ENCODE measurements at places on chromosomes 2 and 18.

- no peak for DNase-seq
These were observed 112.5 kb upstream of the OTX1 start for GRCh38 chr2:62938126-62938525.

GRCh38 chr2:20925265-20925889, 102.5 kb upstream of the LDAH start:
- DNase-seq = no peak

DNA sequence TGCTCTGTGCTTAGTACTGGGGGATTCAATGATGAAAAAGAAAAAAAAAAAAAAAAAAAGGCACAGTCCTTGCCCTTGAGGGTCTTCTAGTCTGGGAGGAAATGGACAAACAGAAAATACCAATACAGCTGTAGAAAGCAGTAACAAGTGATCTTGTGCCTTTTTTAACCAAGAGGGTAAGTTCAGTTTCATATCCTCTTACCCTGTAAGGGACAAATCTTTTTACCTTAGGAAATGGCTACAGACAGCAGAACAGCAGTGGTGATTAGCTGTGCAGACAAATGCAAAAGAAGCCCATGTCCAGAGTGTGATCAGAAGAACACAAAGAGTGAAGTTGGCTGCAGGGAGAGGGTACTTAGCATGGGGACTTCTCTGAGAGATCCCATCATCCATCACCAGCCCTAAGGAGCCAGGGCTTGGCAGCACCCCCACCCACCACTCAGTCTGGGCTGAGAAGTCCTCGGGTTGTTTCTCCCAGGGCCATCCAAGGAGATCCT, 102.9 kb downstream of the ALPK2 start:
- no peak for DNase-seq

GRCh38 chr18:11741505-11742145, 52.6 kb downstream of the GNAL start:
- no peak for DNase-seq

DNA sequence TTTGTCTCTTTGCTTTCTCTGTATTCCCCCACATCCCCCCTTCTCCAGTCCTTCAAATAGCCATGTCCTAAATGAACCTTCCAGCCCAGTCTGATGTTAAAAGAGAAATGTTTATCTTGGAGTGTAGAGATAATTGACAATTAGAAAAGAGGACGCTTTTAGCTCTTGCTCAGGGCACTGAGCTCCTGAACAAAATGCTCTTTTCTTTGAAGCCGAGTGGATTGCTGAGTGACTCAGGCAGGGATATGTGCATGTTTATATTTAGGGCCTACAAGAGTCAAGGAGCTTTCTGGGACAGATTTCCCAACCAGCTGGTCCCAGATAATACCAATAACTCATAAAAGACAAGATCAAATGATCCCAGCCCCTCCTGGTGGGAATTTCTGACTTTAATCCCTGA, 88.0 kb upstream of the SETBP1 start:
- DNase-seq = no peak

GRCh38 chr2:213834331-213834730, 550.1 kb downstream of the SPAG16 start:
- DNase-seq = no peak

GRCh38 chr18:48917579-48918517, 32.9 kb downstream of the SMAD7 start:
- DNase-seq = no peak

- DNase-seq = peak; percentile 7
These were observed 1.8 kb downstream of the TMEM131 start for GRCh38 chr2:97993926-97994325.

- no peak for DNase-seq
These were observed 154.4 kb upstream of the ACAA2 start for GRCh38 chr18:49967636-49968313.

DNA sequence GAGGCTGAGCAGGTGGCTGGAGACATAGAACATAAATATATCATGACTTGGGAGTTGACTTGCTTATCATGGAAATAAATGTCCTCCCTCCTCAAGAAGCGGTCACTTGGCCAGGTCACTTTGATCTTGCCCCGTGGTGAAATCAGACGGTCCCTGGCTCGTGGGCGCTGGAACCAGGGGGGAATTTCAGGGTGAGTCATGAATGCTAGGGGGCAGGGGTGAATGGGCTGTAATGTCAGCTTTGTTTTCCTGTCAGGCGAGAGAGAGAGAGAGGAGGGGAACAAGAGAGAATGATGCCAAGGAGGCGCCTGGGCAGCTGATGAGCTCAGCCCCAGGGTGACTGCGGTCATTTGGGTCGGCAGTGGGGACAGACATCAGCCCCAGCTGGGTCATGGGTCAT, 47.7 kb downstream of the RRM2 start:
- no peak for DNase-seq

DNA sequence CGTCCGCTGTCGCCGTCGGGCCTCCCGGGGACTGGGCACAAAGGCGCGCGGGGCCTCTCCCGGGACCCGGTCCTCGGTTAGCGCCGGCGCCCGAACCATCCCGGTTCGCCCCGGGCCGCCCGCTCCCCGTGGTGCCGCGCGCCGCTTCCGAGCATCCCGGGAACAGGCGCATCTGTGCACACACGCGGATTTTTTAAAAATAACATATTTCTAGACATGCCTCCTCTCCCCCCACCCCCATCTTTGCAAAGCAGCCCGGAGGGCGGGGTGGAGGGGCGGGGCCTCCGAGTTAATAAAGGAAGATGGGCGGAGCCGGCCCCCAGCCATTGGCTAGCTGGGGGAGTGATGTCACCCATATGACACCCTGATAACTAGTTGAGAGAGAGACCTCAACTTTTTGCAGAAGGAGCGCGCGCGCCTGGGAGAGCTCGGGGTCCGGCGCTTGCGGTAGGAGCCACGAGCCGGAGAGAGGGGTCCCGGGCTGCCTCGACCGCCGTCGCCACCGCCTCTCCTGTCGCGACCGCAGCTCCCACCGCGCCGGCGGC, at the start of gene SOX11:
TSS of gene SOX11 (plus strand) at position 400 of the 545 bp plus-strand sequence. CDS start 338 bp downstream, outside the sequence.
- DNase-seq = peak; percentile 97

GRCh38 chr2:15048000-15048399, 415.5 kb downstream of the LRATD1 start:
- DNase-seq = no peak

GRCh38 chr2:67771380-67771779, 291.4 kb downstream of the C1D start:
- DNase-seq = no peak

DNA sequence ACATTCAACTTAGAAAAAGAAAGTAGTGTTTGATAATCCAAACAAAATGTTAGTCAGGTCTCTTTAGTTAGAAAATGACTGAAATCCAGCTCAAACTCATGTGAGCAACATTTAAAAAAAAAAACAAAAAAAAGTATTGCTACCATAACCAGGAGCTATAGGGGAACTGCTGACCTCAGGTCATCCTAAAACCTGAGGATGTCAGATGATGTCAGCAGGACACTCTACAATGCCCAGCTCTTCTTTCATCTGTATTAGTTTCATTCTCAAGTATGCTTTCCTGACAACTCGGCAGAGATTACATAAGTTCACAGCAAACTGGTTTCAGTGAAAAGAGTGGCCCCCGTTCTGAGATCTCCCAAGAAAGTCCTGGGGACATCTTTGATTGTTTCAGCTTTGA, 4.2 kb upstream of the ESCO1 start:
- DNase-seq = no peak

DNA sequence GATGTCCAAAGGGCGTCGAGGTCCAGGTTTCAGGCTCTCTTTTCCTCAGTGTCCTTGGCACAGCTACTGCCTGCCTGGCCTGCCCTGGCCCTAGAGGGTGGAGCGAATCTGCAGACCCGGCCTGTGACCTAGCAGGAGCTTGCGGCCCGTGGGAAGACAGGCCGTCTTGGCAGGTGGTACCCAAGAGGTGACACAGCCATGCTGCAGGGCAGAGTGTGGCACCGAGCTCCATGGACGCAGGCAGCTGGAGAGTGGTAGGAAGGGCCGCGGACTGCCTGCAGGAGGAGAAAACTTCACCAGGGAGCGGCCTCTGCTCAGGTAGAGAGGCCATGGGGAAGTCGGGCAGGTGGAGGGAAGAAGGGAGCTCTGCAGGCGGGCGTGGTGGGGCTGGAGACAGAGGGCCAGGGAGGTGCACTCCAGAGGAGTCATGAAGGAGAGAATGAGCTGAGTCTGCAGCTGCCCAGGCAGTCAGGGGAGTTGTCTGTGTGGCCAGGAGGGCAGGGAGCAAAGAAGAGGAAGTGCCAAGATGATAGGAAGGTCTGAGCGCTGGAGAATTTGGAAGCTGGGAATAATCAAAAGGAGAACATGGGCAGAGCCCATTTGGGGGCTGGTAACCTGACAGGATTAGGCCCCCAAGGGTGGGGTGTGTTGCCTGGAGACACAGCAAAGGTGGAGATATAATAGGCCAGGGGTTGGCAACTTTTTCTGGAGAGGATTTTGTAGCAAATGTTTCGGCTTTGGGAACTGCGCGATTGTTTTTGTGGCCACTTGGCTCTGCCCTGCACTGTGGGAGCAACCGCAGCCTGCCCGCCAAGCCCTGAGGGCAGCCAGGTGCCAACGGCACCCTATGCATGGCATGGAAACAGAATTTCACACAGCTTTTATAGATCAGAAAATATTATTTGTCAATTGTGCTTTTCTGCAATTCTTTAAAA, 154.4 kb upstream of the PXDN start:
- no peak for DNase-seq

DNA sequence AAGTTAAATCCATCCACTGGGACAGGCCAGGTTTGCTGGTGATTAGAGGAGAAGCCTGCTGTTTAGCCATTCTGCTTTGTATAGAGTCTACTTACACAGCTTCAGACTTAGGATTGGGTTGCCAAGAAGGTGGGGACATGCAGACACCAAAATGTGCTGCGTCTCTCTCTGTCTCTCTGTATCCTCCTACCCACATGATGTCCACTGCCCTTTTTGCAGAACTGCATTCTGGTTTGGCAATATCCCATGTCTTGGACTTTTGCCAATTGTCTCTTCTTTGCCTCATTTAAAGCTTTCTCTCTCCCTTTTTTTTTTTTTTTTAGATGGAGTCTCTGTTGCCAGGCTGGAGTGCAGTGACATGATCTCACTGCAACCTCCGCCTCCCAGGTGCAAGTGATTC, 261.1 kb upstream of the FN1 start:
- no peak for DNase-seq

DNA sequence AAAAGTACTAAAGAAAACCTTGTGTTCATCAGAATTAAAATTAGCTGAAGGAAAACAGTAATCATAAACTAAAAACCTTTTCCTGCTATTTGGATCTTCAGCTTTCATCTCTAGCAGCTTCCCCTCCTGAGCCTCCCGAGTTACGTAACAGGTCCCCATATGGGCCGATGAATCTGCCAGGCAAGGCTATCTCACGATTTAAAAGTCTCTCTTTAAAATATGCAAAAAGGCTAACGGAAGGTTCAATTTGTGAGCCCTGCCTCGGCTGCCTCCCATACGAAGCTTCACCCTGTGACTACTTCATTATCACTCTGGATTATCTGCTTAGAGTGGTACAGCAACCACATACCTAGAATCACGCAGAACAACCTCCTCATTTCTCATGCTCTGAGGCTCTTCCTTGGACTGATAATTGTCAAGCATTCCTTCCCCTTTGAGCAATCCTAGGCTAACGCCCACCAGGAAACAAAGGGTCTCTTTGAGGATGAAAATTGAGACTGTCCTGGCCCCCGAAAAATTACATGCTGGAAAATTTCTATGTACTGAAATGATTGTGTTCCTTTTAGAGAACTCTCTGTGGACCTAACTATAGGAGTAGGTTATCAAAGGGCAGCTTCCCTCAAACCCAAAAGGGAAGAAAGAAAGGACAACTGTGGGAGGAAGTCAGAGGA, 147.4 kb downstream of the ZEB2 start:
- DNase-seq = no peak

- DNase-seq = peak; percentile 2
These were observed 12.5 kb downstream of the METTL21A start for GRCh38 chr2:207612714-207613113.

GRCh38 chr2:70440621-70441020, 113.0 kb downstream of the TGFA start:
- DNase-seq = no peak

- DNase-seq = no peak
These were observed 155.2 kb downstream of the IRS1 start for GRCh38 chr2:226644399-226644865.

GRCh38 chr2:25639131-25639530, 34.2 kb downstream of the DTNB start:
- no peak for DNase-seq

- DNase-seq = no peak
These were observed 135.0 kb upstream of the PKDCC start for GRCh38 chr2:41912776-41913175.

DNA sequence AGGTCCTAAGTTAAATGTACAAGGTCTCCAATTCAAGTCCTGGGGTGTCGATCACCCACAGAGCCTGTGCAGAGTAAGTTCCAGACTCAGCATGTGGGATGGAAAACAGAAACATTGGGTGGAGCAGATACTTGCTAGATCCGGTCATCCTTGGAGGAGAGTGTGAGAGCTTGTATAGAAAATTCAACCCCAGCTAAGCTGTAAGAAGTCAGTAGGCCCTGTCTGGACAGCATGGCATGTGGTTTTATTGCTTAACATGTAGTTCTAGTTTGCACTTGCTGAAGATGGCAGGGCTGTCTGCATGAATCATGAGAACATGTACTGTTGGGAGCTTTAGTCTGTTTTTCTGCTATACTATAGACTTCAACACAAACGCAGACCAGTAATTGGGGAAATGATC, 189.6 kb upstream of the RMP24 start:
- no peak for DNase-seq

DNA sequence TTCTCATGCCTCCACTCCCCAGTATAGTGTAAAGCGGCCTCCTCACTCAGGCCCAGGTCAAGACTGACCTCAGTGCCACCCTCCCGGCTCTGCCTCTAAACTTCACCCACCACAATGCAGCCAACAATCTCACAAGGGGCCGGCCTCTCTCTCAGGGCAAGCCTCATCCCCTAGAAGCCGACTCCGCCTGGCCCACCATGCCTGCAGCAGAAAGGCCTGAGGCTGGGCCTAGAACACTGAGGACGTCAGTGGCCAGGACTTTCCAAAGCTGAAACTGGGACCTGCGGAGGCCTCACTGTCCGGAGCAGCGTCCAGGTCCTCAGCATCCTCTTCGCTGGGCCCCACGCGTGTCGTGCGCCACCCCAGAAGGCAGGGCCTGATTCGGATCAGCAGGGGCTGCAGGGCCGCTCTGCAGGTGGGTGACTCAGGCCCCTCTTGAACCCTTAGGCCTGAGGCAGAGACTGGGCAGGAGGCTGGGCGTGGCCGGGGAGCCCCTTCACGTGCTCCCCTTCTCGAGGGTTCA, 52.9 kb downstream of the PKDCC start:
- no peak for DNase-seq

- no peak for DNase-seq
These were observed 80.2 kb upstream of the ASB18 start for GRCh38 chr2:236344446-236344845.

- DNase-seq = no peak
These were observed at the start of gene KHK for GRCh38 chr2:27086724-27087593. KHK (plus strand) TSS chr2:27086772; CDS start chr2:27087260, 488 bp downstream.

GRCh38 chr2:127170452-127171197, 49.5 kb downstream of the CYP27C1 start:
- no peak for DNase-seq

- no peak for DNase-seq
These were observed 183.0 kb downstream of the TCF4 start for GRCh38 chr18:55404832-55405465.
